ENCODE measurements at places on chromosomes 5 and 9. TPM values are rescaled to one million over a fixed set of nuclear protein-coding genes. Genes with fewer than 3 reads are reported as not detected.

Gene SCGB3A1
- total RNA-seq = not detected

DNA sequence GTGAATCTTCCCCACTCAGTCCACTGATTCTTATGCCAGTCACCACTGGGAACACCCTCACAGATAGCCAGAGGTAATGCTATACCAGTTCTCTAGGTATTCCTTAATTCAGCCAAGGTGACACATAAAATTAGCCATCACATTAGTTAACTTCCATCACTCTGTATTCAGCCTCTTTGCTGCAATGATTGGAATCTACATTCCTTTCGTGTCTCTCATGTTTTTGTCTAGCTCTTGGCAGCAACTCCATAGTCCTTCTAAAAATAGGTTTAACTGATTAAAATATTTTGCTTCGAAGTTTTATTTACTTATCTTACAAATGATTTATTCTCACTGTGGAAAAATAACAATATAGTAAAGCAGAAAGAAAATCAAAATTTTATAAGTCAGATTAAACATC is 19.6 kb upstream of the RNF20 start:
- H3K4me1 ChIP-seq = no peaks in the 10 kb centered on the region
- H3K27me3 ChIP-seq = no peaks in the 10 kb centered on the region
- H3K36me3 ChIP-seq = no peaks in the 10 kb centered on the region
- H3K4me3 ChIP-seq = no peak overlapping the region

Gene MVB12B
- 10.9 TPM for total RNA-seq

Gene SLC22A4
- total RNA-seq = 0.59 TPM

DNA sequence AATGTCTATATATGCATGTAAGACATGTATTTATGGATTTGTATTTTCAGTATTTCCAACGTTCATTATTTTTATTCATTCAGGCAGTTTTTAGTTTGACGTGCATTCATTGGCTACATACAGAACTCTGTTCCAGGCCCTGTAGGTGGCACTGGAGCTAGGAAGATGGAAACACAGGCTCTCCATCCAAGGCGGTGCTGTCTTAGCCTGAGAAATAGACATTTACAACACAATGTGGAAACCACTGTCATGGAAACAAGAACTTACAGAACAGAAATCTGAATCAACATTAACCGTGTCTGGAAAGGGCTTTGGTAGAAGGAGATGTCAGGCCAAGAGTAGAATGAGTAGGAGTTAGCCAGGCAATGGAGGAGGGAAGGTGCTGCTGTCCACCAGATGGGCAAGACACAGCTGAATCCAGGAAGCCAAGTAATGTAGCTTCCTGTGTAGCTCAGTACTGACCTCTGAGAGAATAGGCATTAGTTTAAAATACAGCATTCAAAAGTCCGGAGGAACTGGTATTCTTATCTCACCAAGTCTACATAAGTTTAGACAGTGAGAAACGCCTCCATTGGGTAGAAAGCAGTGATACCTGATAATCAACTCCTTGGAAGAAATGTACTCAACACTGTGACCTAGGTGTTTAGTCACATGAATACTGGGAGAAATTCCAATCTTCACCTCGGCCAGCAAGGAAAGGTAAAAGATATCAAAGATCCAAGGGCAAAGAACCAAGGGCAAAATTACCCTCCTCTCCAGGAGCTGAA is 388.6 kb upstream of the CDH6 start:
- no peaks in the 10 kb centered on the region for H3K4me1 ChIP-seq
- no peaks in the 10 kb centered on the region for H3K36me3 ChIP-seq
- no peak overlapping the region for H3K27ac ChIP-seq
- no peaks in the 10 kb centered on the region for H3K27me3 ChIP-seq
- DNase-seq = no peak

DNA sequence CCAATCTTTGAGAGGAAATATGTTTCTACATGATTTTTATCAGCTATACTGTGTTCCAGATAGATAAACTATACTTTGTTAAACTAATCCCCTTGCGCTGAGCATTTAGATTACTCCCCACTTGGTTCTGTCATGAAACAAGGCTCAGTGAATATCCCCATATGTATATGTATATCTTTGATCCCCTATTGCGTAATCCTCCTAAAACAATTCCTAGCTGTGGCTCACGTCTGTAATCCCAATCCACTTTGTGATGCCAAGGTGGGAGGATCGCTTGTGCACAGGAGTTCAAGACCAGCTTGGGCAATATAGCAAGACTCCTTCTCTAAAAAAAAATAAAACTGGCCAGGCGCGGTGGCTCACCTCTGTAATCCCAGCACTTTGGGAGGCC is 2.7 kb downstream of the PHYHD1 start:
- no peak overlapping the region for H3K4me3 ChIP-seq
- peaks cover 4% of the 10 kb centered on the region for H3K4me1 ChIP-seq
- H3K36me3 ChIP-seq = no peaks in the 10 kb centered on the region
- H3K27me3 ChIP-seq = no peaks in the 10 kb centered on the region
- H3K27ac ChIP-seq = no peak overlapping the region
- DNase-seq = no peak

- H3K4me1 ChIP-seq = no peaks in the 10 kb centered on the region
- no peak overlapping the region for H3K4me3 ChIP-seq
- no peak overlapping the region for H3K27ac ChIP-seq
- DNase-seq = no peak
- H3K36me3 ChIP-seq = no peaks in the 10 kb centered on the region
Measured at GRCh38 chr5:39160576-39161213, 58.7 kb downstream of the FYB1 start.

- H3K36me3 ChIP-seq = no peaks in the 10 kb centered on the region
- H3K27ac ChIP-seq = no peak overlapping the region
- no peak overlapping the region for H3K4me3 ChIP-seq
- H3K27me3 ChIP-seq = no peaks in the 10 kb centered on the region
- no peaks in the 10 kb centered on the region for H3K4me1 ChIP-seq
- DNase-seq = no peak
Measured at GRCh38 chr9:93010056-93010455, 48.4 kb upstream of the SUSD3 start.

DNA sequence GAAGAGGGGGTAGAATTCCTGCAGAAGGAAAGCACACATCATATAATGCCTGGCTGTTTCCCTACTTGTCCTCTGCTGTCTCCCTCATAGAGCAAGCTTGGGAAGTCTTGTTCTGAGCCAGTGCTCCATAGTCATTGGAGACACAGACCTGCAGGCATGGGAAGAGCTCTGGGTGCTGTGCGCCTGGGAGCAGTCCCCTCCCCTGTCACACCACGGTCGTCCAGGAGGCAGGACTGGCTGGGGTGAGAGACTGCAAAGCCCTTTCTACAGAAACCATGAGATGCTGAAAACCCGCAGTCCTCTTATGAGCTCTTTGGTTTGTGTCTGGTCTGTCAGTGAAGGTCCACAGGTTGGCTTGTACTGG is 64.6 kb downstream of the GPR21 start:
- H3K36me3 ChIP-seq = peaks cover 23% of the 10 kb centered on the region
- H3K4me3 ChIP-seq = no peak overlapping the region
- H3K27me3 ChIP-seq = no peaks in the 10 kb centered on the region
- no peak overlapping the region for H3K27ac ChIP-seq

GRCh38 chr9:14218253-14218652 is 95.7 kb downstream of the NFIB start:
- no peak for DNase-seq
- peaks cover 16% of the 10 kb centered on the region for H3K4me1 ChIP-seq
- no peak overlapping the region for H3K27ac ChIP-seq
- H3K4me3 ChIP-seq = no peak overlapping the region
- no peaks in the 10 kb centered on the region for H3K36me3 ChIP-seq

Gene PPP3R2
- total RNA-seq = not detected
